ENCODE measurements at places on chromosomes 2 and 18.

DNA sequence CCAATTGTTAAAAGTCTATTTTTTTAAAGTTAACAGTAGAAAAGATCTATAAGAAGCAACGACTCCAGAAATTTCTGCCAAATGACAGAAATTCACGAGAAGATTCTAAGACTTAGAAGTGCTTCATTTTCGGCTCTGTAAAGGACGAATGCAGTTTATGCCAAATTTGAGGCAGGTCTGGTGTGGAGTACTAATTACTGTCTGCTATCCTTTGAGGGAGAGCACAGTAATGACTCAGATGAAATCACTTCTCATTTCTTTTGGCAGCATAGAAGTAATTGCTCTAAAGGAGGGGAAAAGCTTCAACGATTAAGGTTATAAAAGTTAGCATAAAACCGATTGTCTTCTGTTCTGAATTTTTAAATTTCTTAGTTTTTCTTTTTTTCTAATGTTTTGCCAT, 11.4 kb downstream of the G6PC2 start:
- DNase-seq: no peak

DNA sequence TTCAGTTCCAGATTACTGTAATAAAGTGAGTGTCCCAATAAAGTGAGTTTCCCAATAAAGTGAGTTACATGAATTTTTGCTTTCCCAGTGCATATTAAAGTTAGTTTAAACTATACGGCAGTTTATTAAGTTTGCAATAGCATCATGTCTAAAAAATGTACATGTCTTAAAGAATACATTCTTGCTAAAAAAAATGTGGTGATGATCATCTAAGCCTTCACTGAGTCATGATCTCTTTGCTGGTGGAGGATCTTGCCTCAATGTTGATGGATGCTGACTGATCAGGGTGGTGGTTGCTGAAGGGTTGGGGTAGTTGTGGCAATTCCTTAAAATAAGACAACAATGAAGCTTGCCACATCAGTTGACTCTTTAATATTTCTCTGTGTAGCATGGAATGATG, 664.2 kb downstream of the TDRD15 start:
- no peak for DNase-seq

GRCh38 chr2:24558781-24559472, 67.9 kb downstream of the NCOA1 start:
- no peak for DNase-seq

DNA sequence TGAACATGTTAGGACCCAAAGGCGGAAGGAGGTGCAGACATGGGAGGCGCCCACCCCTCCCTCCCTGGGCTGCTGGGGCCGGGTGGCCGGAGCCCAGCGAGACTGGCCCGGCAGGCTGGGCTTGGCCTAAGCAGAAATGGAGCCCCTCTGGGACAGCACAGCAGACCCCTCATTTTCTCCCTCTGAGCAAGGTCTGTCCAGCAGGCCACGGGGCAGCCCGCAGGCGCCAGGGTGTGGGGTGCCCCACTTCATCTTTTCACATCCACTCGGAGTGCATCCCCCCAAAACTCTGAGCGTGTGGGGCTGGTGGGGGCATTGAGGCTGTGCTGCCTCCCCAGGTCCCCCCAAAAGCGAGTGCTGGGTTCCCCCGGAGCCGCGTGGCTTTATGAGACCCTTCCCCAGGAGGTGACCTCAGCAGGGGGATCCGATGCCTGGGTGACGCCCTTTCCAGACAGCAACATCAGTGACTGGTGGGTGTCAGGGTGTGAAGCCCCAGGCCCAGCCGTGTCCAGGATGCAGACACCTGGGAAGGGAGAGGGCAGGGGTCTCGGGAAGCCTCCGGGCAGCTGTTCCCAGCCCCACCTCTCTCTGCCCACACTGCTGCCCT, 36.7 kb upstream of the GPC1 start:
- peak; percentile 27 for DNase-seq

DNA sequence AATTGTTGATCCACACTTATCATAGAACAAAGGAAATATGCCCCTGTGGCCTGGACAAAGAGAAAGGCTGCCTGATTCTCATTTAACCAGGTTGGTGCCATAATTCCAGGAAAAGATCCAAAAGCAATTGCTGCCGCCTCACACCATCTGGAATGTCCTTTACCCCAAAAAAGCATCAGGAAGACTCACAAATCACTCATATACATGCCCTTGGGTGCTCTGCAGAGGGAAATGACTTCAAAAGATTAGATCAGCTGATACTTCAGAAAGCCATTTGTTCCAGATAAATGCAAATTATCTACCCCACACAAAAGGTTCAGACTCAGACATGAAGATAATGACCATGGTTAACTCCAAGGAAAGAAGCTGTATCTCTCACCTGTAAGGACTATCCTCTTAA, 285.8 kb downstream of the C1D start:
- no peak for DNase-seq
